Activated CD4-positive, alpha-beta T cell treated with anti-CD3 and anti-CD28 coated beads, Interleukin-2, amount 50 U/mL, for 1 hour (primary cell): ENCODE measurements at places on chromosomes 6 and 20.

- DNase-seq, result peak; percentile 30
These were observed at the start of gene PDE7B for GRCh38 chr6:135851442-135852271. Gene PDE7B (plus strand): TSS chr6:135851701.

GRCh38 chr6:44028789-44029310, 98.4 kb downstream of the MRPL14 start:
- DNase-seq, result no peak

DNA sequence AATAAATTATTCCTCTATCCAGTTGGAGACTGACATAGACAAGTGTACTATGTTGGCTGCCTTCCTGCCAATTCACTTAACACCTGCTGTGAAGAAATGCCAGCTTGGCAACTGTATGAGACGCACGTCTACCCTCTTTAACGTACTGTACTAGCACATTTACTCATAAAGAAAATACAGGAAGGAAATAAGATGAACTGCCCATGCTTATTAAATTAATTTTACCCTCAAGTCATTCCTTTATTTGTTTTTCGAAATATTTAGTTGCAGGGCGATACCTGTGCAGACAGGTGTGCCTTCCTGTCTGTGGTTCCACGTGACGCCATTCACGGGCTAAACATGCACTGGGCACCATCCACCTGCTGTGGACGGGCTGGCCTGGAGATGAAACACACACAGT, 52.0 kb downstream of the PSMG4 start:
- no peak for DNase-seq

GRCh38 chr20:1920252-1920651, 25.0 kb downstream of the SIRPA start:
- DNase-seq, result no peak

- no peak for DNase-seq
These were observed 65.9 kb downstream of the TPD52L1 start for GRCh38 chr6:125219361-125219895.
